ENCODE measurements at places on chromosomes 3 and 15. TPM values are rescaled to one million over a fixed set of nuclear protein-coding genes. Genes with fewer than 3 reads are reported as not detected.

The BSN gene
- total RNA-seq = 0.09 TPM

DNA sequence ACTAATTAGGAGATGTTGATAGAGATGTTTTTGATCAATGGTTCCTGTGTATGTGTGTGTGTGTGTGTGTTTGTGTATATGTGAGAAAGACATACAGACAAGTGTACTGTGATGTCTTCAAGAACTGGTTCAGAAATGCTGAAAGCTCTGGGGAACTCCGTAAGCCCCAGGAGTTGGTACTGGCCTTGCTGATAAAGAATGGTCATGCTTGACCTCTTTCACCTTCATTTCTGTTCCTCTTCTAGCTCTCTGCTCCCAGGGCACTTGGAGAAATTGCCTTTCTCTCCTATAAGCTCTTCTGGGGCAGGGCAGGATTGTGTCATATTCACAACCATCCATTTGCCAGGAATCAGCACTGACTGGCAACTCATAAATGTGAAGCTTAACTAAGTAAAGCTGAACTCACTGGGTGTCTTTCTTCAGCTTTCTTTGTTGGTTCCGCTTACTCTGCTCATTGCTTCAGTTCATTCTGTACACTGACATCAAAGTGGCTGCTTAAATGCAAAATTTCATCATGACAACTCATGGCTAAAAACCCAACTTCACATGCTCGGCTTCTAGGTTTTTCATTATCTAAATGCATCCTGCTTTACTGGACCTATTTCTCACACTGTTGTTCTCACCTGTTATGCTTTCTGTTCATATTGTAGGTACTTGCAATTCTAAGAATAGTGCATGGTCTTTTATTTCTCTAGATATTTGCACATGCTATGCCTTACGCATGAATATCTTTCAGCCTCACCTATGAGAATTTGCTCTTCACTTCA lies 162.1 kb upstream of the LYSMD4 start:
- no peak for DNase-seq
- H3K36me3 ChIP-seq = peaks cover 2% of the 10 kb centered on the region
- H3K4me1 ChIP-seq = no peaks in the 10 kb centered on the region
- no peak overlapping the region for H3K4me3 ChIP-seq
- no peak overlapping the region for H3K27ac ChIP-seq

- H3K36me3 ChIP-seq = no peaks in the 10 kb centered on the region
- H3K4me3 ChIP-seq = no peak overlapping the region
- no peak for DNase-seq
- no peaks in the 10 kb centered on the region for H3K4me1 ChIP-seq
Measured at GRCh38 chr3:7205962-7206361, 345.0 kb downstream of the GRM7 start.

DNA sequence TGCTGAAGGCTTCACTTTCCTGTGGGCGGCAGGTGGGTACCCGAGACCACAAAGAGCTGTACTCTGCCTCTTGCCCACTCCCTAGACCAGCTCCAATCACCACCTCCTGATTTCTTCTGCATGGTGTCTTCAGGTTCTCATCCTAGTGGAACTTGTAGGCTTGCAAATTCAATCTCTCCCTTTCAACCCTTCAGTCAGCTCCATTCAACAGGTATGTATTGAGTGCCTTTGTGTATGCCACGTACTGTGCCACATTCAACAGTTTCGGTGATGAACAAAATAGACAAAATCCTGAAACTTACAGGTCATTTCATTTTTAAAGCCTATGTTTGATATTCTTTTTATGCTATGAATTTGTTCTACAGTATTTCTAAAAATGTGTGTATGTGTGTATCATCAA lies 5.4 kb upstream of the CLDN11 start:
- no peak overlapping the region for H3K4me3 ChIP-seq
- no peak overlapping the region for H3K27ac ChIP-seq
- H3K36me3 ChIP-seq = no peaks in the 10 kb centered on the region
- no peak for DNase-seq

GRCh38 chr3:119428538-119428937 lies 34.9 kb downstream of the TMEM39A start:
- H3K36me3 ChIP-seq = peaks cover 59% of the 10 kb centered on the region
- no peak overlapping the region for H3K4me3 ChIP-seq
- no peaks in the 10 kb centered on the region for H3K4me1 ChIP-seq
- H3K27ac ChIP-seq = no peak overlapping the region
